Stimulated activated CD8-positive, alpha-beta memory T cell treated with anti-CD3 and anti-CD28 coated beads, Interleukin-4, amount 100 ng/mL, for 1 hour (primary cell): ENCODE measurements at places on chromosomes 3 and 15.

DNA sequence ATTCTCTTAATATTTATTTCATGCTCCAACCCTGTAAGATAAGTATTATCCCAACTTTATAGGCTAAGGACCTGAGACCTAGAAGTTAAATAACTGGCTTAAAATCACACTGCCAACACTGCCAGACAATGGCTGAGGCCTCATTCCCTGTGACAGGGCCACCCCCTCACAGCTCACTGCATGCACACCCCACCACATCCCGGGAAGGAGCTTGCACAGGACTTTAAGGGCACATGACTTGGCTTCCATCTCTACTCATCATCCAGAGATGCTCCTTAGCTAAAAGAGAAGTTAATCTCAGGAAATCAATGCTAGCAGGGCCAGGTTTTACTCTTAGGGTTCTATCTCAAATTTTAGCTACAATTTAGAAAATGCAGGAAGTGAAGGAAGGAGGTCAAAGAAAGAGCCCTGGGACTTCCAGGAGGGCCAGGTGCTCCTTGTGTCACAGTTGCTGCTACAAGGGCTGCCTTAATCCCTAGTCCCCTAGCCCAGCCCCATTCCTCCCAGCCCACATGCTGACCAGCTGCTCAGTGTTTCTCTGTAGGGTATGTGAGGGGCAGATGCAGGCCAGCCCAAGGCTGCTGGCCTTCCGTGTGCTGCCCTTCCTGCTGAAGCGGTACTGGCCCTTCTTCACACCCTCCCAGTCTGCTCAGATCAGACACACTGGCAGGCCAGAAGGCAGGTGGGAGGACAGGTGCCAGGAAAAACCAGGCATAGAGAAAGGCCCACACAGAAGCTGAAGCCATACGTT is 53.5 kb downstream of the WWTR1 start:
- DNase-seq = no peak

DNA sequence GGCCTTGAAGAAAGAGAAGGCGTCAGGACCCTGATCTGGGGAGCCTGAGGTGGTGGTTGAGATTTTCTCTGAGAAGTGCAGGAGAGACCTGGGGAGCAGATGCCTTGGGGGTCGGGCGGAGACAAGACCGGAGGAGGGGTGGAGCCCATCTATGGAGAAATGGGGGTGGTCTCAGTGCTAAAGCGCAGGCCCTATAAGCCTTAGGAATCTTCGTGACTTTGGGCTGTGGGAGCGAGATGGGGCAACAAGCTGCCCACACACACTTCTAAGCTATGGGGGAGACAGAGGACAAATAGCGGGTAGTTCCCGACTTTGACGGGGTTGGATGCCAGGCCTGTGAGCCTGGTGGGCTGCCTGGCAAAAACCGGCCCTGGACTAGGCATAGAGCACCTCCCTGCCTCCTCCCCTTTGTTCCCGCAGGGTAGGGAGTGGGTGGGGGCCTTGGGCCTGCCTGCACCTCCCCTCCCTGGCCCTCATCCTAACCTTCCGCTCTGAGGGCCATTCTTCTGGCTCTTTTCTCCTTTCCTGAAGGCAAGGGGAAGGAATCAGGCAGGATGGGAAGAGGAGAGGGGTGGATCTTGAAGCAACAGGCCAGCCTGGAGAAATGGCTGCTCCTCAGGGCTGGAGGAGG is 880 bp downstream of the NISCH start:
- no peak for DNase-seq

DNA sequence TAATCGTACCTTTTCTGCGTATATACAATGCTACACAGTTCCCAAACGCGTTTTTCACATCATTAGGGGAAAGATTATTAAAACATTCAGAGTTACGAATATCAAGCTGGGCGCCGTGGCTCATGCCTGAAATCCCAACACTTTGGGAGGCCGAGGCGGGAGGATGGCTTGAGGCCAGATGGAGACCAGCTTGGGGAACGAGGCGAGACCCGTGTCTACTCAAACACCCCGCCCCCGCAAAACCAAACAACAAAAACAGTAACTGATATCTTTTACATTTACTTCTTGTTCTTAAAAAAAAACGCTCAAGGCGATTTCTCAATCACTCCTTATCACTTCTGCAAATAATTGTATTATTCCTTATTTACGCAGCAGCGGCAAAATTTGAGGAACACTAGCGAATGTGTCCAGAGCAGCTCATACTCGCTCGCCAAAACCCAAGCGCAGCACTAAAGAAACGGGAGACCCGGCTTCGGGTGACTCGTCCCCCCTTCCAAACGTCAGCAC is 1.2 kb downstream of the ZBTB11 start:
- no peak for DNase-seq

DNA sequence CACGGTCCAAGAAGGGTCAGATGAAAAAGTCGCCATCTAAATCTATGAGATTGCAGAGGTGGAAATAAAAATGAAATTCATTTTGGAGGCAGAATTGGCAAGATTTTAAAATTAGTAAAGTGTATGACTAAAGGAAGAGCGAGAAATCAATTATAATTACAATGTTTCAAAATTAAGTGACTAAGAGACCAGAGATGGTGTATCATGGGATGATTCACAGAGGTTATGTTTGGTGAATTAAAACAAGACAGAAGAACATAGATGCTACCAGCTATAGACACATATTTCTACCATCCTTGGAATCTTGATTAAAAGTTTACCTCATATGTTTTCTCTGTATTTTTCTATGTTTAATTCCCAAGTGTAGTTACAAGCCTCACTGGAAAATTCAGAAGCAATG is 308.9 kb upstream of the DNAJC19 start:
- no peak for DNase-seq

GRCh38 chr3:93984618-93985017 is 4.7 kb downstream of the ARL13B start:
- no peak for DNase-seq

GRCh38 chr3:174431717-174432116 is 427.4 kb upstream of the NAALADL2 start:
- DNase-seq = no peak

DNA sequence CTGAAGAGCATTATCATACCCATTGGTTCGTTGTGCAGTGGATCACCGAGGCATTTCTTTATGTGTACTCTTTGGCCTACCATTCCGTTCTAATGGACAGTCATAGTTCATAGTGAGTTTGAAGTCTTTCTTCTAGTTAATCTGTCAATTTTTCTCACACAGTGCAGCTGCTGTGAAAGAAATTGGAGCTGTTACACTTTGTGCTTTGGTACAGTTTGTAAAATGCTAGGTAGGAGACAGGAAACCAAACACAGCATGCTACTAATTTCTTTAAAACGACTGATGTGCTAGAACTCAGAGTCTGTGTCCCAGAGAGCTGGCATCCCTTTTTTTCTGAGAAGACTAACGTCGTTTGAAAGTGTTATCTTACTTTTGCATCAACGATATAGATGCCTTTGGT is 218.9 kb downstream of the CNTN4 start:
- no peak for DNase-seq

DNA sequence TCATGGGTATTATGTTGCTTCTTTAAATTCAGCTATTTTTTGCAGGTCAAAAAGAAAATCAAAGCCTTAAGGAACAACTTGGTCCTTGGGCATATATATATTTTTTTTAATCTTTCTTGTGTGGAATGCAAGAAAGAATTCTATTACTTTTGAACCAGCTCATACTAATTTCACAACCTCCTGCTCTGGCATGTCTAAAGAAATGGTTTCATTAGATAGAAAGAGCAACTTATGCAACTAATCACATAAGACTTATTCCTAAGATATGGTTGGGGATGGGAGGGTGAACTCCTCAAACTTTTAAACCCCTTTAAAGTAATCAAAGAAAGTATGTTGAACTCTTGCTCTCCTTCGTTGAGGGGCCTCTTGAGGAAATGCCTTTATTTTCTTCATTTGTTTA is 114.9 kb downstream of the GMNC start:
- DNase-seq = no peak

GRCh38 chr3:171565481-171566058 is 105.4 kb upstream of the TNIK start:
- DNase-seq = no peak

DNA sequence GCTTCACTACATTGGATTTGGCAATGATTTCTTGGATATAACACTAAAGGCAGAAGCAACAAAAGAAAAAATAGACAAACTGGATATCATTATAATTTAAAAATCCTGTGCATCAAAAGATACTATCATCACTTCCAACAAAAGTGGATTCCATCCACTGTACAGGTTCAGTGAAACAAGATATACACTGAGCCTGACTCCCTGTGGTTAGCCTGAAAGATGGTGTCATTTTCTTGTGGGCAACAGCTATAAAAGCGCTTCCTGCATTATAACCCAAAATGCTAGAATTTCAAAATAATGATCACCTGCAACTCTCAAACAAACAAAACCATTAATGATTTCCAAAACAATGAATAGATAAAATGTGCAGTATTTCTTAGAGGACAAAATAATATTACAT is 39.6 kb upstream of the TBC1D23 start:
- DNase-seq = no peak
